ENCODE measurements at places on chromosomes 4 and X. TPM values are rescaled to one million over a fixed set of nuclear protein-coding genes. Genes with fewer than 3 reads are reported as not detected.

GRCh38 chr4:119933606-119934005 lies 133.0 kb downstream of the MAD2L1 start:
- DNase-seq, result no peak

GRCh38 chrX:79325263-79325958 lies 41.7 kb downstream of the ITM2A start:
- no peak for DNase-seq

DNA sequence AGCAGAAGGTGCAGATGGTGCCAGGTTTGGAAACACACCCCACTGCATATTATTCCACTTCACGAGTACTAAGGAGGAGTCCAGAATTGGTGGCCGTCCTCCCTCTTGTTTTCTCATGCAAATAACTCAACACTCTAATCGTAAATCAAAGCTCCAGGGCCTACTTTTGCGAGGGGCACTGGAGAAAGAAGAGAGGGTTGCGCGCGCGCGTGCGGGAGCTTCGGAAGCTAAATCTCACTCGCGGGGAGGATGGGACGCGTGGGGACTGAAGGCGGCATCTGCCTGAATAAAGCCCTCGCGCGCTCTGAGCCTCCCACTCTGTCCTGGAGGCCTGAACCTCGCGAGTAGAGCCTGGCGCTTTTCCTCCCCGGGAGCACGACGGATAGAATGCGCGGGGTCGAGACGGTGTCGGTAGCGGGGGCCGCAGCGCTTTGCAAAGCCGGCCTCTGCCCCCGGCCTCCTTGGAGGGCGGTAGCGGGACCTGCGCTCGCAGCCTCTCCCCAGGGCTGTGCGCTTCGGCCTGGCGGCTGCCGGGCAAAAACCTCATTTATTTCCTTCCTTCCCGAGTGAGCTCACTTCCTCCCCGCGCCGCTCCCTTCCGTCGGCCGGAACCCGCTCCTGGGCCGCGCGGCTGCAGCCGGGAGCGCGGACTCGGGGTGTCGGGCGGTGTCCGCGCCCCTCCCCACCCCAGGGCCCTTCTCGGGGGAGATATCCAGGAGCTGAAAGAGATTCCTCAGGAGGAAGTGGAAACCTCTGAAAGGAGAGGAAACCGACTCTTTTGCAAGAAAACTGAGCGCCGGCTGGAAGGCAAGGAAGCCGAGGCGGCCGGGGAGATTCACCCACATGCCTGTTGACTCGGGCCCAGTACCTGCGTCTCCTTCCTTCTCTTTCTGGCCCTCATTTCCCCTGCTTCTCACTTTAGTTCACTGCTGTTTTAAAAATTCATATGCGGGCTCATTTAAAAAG lies 20.7 kb downstream of the HAND2 start:
- DNase-seq, result peak; percentile 83

GRCh38 chr4:158656439-158656838 lies 15.2 kb downstream of the C4orf46 start:
- no peak for DNase-seq

DNA sequence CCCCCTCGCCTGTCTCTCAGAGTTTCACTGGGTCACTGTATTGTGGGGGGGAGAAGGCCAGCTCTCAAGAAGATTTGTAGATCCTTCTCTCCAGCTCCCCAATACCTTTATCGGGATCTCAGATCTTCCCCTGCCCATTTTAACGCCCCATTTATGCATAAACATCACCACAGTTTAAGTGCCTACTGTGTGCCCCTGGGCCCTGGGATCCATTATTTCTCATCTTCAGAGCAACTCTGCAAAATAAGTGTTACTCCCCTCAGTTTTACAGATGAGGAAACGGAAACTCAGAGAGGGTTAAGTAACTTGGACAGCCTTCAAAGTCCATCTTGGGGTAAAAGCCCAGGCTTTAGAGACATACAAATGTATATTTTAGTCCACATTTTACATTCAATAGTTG lies 421 bp upstream of the IGSF1 start:
- DNase-seq, result no peak

DNA sequence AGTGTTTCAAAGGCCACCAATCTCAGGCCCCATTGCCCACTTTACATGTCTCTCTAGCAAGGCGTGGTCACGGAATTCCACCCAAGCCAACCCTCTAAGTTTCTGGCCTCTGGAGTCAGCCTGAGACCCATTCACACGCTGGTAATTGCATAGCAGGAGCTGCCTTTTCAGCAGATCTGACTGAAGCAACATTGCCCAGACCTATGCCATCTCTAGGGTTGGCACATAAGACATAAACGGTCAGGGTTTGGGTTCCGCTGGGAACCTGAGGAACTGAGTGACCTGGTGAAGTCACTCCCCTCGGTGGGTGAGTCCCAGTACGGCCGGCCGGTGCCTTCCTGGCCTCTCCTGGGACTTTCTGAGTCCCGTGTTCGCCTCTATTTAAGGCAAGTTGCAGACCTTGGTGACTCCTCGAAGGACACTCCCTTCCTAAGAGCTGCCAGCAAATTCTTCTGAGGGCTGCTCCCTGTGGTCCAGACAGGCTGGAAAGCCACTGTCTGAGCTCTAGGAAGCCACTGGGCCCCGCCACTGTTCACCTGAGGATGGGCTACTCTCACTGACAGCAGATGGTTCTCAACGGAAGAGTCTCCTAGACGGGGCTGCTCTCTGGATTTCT lies 15.9 kb downstream of the CTAG1A start:
- no peak for DNase-seq

- no peak for DNase-seq
Measured at GRCh38 chrX:153336121-153336894, 2.4 kb downstream of the ZNF275 start.

GRCh38 chrX:153032397-153033118 lies 23.7 kb upstream of the PNMA3 start:
- peak; percentile 85 for DNase-seq

DNA sequence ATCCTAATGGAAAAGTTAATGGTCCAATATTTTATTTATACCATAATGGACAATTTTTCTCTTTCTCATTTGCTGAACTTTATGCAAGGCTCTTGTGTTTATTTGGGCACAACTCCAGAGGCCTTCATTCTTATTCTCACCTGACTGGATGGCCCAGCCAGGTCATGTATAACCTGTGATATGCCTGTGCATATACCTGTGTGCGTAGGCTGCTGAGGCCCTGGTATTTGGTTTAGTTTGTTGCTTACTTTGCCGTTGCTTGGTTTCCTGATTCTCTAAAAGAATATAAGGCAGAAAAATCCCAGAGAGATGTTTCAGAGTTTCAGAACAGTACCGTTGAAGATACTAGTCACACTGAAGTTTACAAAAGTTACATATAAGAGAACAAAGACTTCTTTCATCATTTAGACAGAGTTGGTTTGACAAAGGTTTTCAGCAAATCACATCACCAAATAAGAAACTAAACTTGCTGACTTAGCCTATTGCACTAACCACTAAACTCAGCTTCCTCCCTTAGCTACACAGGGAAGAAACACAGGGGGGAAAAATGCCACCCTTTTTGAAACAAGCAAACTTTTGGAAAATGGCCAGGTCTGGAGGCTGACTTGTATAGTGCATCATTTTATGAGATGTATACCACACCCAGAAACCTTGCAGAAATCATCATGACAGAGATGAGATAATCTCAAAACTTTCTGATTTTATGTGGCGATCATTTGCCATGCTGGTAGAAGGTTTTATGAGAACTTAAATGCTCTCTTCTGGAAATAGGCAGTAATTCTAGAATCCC lies 248.5 kb downstream of the GRIA3 start:
- no peak for DNase-seq

GRCh38 chrX:6225911-6226595 lies 2.6 kb downstream of the NLGN4X start:
- peak; percentile 27 for DNase-seq

DNA sequence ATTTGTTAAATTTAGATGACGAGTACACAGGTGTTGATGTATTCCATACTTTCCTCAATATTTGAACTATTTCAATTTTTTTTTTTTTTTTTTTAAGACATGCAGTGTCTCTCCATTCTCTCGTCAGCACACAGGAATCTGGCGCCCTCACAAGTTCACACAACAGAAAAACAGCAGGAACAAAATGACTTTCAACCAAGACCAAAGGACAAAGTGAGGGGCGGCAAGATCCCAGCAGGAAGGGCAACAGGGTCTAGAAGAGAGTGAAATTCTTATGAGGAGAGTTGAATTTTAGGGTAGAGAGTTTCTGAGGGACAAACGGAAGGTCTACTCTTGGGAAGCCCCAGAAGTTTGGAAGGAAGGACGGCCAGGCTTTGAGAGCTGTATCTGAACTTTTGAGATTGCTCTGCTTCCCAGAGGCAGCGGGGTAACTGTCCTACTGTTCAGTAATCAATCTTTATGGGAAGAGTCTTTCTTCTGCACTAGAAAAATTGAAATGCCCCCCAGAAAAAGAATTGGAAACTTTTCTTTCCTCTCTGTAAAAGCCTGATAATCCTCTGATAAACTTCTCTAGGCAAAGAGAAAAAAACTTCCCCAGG lies 760.2 kb downstream of the RAB28 start:
- DNase-seq, result no peak

GRCh38 chr4:152424396-152424795 lies 111.5 kb downstream of the FBXW7 start:
- no peak for DNase-seq

- no peak for DNase-seq
Measured at GRCh38 chr4:57418133-57418532, 307.9 kb upstream of the IGFBP7 start.

GRCh38 chr4:150457802-150458201 lies 124.1 kb upstream of the MAB21L2 start:
- DNase-seq, result no peak

GRCh38 chrX:16970977-16971376 lies 24.5 kb downstream of the REPS2 start:
- no peak for DNase-seq

GRCh38 chr4:101169044-101170014 lies 178.0 kb downstream of the PPP3CA start:
- peak; percentile 31 for DNase-seq

DNA sequence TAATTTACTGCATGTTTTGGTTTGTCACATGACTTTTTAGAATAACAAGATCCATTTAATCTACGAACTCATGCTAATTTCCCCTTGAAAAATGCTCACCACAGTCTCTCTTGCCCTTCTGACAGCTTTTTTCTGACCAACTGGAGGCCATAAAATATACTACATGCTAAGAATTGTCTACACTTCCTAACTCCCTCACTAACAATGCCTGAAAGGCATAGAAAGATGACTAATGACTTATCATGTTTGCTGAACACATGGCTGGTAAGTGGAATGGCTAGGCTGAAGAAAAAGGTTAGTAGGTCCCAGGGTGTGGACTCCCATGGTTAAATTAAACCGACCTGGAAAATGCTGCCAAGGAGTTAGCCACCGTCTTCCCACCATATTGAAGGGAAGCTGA lies 309.9 kb downstream of the SPOCK3 start:
- DNase-seq, result no peak

- DNase-seq, result no peak
Measured at GRCh38 chr4:22414833-22415232, 101.0 kb downstream of the ADGRA3 start.

DNA sequence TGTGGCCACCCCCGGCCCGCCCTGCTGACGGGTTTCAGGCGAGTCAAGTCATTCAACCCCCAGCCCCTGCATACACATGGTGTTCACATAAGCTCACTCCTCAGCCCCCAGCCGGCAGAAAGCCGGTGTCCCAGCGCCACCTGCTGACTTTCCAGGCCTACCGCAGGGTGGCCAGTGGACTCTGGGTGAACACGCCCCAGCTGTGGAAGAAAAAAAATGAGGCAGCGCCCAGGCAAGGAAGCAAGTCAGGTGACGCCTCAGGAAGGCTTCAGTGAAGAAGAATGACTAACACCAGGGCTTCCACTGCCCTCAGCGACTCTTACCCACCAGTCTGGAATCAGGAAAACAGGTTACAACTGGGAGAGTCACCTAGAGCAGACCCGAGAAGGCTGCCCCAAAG lies 15.8 kb downstream of the BCAP31 start:
- DNase-seq, result peak; percentile 78

- no peak for DNase-seq
Measured at GRCh38 chr4:186078981-186079638, 10.2 kb downstream of the TLR3 start.

GRCh38 chr4:20816287-20816686 lies 116.0 kb downstream of the PACRGL start:
- DNase-seq, result no peak

GRCh38 chr4:1654216-1654955 lies 29.7 kb downstream of the FAM53A start:
- no peak for DNase-seq

DNA sequence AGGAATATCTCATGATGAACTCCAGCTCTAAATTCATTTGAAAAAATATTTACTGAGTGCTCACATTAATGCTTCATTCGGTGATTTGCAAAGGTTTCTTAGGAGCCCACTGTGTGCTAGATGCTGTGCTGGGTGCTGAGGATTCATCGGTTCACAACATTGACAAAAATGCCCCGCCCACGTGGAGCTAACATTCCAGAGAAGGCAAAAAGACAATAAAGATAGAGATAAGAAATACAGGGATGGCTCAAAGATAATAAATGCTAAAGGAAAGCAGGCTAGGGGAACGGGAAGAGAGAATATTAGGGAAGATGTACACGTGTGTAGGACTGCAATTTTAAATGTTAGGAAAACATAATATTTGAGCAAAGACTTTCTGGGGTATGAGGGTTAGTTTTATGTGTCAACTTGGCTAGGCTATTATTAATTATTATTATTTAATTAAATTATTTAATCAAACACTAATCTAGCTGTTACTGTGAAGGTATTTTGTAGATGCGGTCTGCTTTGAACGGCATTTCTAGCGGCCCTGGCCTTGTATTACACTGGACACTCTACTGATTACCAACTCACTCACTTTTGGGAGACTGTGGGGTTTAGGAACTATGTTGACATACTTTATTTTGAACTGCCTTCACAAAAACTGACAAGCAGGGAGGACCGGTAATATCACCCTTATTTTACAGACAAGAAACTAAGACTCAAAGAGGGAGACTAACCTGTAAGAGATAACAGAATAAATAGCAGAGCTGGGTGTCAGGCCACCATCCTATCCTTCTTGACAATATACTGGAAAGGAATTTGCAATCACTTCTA lies 61.9 kb upstream of the IRF2 start:
- DNase-seq, result no peak

DNA sequence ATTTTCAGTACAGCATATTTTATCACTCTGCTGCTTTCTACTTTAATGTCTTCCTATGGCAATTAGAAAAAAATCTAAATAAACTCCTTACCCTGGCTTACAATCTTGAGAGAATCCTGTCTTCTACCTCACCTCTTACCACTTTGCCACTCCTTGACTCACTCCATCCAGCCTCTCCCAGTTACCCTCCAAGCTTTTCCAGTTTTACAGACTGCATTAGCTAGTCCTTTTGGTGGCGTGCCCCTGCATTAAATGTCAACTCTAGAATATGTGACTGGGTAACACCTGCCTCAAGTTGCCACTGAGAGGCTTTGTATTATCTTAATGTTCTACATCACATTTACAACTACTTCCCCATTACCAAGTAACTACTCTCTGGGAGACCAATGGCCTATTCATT lies 7.5 kb upstream of the CDKL2 start:
- DNase-seq, result no peak

GRCh38 chr4:1002131-1002630 lies 9.0 kb upstream of the SLC26A1 start:
- DNase-seq, result peak; percentile 61

The HERC3 gene
- 61.9 TPM for total RNA-seq

The CNKSR2 gene
- 0.55 TPM for total RNA-seq

The TLR10 gene
- total RNA-seq, result not detected

The XAGE1B gene
- not detected for total RNA-seq

The ING2 gene
- total RNA-seq, result 6.3 TPM
